Posterior cingulate gyrus (tissue), 11 donors: ENCODE measurements at places on chromosomes 3 and 15.

GRCh38 chr3:110810356-110810755 lies 261.3 kb upstream of the NECTIN3 start:
- DNase-seq, result no peak

DNA sequence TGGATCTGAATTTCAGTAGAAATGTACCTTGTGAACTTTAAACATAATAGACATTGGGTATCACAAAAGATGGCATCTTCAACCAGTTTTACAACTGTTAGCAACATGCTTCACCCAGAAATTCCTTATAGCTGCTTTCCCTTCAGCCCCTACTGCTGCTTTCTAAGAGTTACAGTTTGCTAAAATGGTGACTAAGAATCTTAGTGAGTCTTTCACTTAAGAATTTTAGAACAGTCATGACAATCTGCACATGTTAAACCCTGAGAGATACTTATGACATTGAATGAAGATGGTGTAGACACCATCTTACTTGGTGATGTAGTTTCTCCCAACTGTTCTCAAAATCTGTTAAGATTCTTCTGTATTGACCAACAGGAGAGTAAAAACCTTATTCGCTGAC lies 129.7 kb upstream of the UBE2E1 start:
- DNase-seq, result no peak

DNA sequence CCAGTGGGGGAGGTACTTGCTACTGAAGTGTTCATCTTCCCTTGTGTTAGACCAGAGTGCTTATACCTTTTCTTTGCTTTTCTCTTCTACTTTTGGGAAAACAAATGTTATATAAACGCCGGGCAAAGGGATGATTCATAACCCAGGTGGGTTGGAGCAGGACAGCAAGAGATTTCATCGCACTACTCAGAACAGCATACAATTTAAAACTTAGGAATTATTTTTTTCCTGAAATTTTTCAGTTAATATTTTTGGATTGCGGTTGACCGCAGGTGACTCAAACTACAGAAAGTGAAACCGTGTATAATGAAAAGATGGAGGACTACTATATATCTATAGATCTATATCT lies 270.0 kb upstream of the RGMA start:
- no peak for DNase-seq

DNA sequence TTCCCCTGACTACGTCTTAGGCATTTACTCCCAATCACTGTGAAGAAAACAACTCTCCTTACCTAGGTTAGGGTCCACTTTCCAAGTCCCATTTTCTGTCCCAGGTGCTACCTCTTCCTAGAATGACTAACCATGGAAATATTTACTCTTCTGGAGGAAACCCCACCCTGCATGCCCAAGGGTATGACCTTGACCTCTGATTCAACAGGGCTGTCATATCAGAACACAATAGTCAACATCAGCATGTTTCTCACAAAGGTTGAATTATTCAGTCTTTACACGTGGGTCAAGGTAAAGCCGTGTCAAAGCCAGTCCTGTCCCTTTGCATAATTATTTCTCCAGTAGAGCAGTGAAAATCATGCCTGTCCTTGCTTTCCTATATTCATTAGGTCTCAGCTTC lies 4.3 kb upstream of the FRMD5 start:
- no peak for DNase-seq
